ENCODE measurements at places on chromosomes 4 and X.

- no peak for DNase-seq
Observed at GRCh38 chrX:49701933-49702332, 6.1 kb upstream of the PAGE1 start.

- DNase-seq: no peak
Observed at GRCh38 chrX:133417364-133417763, 2.1 kb upstream of the GPC4 start.

DNA sequence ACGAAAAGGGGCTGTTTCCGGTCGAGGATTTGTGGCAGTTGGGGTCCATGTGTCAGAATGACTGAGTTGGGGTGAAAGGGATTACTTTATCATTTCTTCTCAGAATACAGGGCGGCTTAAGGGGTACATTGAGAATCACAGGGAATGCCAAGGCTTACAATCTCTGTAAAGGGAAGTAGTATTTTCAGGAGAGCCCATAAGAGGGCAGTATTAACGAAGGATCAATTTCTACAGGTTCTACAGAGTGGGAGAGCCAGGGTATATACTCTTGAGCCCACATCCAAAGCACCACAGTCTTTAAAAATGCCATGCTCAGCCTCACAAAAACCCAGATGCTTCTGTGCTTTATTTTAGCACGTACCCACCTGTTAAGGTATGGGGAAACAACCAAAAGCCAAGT, 67.7 kb upstream of the ZXDA start:
- no peak for DNase-seq

DNA sequence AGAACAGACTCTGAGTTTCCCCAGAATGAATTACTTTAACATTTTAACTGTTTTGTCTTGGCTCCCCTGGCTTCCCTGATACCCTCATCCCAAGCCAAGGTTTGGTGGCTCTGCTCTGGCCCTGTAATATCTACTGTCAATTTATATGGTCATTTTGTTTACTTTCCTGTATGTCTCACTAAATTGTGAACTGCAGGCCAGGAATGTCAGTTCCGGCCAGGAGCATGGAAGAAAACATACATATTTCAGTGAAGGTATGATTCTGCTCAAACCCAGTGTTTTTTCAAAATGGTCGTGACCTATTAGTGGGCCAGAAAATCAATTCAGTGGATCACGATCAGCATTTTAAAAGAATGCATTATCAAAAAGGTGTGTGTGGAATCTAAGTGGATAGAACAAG, 1.2 kb downstream of the RPGR start:
- no peak for DNase-seq

- no peak for DNase-seq
Observed at GRCh38 chr4:169485791-169486742, 126.3 kb downstream of the NEK1 start.

GRCh38 chr4:95077864-95078263, 320.1 kb downstream of the BMPR1B start:
- no peak for DNase-seq

DNA sequence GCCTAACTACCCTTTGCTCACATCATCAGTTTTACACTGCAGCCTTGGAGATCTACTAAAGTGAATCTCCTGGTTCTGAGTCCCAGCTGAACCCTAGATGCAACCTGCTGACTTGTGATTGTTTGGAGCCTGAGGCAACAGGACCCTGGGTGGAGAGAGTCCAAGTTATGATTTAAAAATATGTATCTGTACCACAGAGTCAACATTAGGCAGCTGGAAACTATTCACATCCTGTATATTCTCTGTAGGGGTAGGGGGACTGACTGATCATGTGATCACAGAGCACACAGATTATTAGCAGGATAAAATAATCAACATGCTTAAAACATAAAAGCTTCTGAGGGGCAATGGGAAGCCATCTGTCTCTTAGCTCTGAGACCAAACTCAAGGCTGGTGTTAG, 52.1 kb downstream of the CT47B1 start:
- no peak for DNase-seq

DNA sequence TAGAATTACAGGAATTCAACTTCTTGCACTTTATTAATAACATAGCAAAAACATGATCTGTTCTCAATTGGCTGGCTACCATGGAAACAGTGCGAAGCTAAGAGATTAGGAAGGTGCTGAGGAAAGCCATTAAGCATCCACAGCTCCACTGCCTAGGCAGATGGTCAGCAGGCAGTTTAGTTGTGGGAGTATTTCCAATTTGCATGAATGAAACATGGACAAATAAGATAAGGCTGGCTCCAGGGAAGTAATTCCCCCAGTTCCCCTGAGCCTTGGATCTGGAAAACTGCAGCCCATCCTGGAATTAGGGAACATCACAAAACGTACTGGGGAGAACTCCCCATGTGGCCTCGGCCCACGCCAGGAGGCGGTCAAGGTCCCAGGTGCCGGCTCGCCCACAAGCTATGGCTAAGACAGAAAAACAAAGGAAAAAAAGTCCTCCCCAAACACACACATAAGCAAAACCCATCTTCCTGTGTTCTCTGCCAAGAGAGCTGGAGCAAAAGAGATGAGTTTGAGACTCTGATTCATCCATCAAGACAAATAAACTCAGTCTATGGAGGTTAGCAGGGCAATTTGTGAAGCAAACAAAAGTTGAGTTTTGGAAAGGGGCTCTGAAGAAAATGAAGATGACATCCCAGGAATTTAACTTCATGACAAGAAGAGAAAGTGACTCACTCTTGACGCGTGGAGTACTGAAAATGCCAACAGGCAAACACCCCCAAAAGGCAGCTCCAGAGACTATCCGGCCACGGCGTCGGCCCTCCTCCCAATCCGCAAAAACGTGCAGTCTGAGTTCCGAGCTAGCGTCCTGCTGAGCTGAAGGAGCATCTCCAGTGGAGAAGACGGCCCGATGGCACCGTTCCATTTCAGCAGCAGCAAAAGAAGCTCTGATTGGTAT, 45.1 kb downstream of the IGFBP7 start:
- DNase-seq: no peak

- no peak for DNase-seq
Observed at GRCh38 chr4:93080316-93080715, 748.2 kb upstream of the ATOH1 start.

DNA sequence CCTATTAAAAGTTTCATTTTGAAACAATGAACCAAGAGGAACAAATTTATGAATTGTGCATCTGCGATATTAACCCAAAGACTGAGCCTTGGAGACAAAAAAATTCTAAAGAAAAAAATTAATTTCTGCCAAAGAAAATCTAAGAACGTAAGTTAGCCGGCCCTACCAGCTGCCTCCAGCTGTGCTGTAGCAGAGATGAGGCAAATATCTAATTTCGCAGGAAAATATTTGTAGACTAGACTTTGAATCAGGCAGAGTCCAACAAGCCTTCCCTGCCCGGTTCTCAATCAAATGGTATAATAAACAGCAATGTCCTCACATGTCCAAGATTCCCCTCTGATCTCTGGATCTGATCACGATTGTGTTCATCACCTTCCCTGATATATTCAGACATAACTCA, 21.2 kb upstream of the SMIM20 start:
- no peak for DNase-seq

Measured in stimulated activated naive CD4-positive, alpha-beta T cell treated with Interleukin-2 at 50 U/mL for 16 hours (primary cell).